ENCODE measurements at places on chromosomes 2 and 18.

DNA sequence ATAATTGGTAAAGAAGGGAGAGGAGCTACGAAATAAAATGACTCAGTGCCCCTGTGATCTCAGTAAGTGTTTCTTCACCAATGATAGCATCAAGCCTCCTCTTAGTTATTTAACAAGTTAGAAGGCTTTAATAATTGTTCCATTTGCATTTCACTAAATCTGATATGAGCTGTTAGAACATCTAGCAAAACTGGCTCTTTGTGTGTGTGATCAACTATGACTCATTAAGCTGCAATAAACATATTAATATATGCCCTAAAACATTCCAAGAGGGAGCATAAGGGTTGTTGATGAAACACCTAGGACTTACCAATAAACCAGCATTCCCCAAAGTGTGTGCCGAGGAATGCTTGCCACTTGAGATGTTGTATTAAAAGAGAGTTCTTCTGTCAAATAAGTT is 115.2 kb downstream of the OSBPL6 start:
- no peak for DNase-seq

GRCh38 chr2:180890781-180891180 is 89.6 kb upstream of the UBE2E3 start:
- no peak for DNase-seq

- no peak for DNase-seq
Measured at GRCh38 chr18:44464398-44465180, 216.1 kb upstream of the SETBP1 start.

DNA sequence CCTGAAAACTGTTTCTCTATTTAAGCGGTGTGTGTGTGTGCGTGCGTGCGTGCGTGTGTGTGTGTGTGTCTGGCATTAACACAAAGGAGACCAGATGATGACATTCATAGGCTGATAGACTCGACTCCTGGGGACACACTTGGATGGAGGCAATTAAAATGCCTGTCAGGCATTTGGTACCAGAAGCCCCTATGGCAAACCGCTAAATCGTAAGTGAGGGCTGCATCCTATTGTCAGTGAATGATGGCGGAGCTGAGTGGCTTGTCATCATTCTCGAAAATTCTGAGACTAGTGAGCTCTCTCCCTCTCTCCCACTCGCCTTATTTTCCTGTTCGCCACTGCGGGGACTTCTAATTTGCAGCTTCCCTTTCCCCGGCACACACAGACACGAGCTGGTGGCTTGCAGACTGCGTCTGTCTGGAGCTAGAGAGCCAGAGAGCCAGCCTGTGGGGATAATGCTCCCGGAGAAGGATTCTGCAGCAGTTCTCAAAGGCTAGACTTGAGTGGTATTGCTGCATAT is 155.4 kb downstream of the MAP2 start:
- DNase-seq: no peak

DNA sequence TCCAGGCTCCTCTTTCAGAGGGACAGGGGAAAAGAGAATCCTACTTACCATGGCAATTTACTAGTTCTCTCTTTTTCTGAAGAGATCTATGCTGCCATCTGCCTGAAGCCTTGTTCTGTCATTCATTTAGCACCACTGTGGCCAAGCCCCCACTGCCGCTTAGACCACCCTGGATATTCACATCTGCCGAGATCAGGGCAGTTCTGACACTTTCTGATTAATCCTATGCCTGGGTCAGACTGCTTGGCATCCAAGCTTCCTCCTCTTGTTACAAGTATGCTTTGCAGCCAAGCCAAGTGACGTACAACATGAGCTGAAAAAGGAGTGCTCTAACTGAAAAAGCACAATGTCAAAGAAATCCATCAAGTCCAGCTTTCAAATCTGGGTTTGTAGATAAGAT is 332.6 kb downstream of the SUCLG1 start:
- DNase-seq: no peak

- no peak for DNase-seq
Measured at GRCh38 chr2:182852801-182853200, 13.6 kb downstream of the FRZB start.

DNA sequence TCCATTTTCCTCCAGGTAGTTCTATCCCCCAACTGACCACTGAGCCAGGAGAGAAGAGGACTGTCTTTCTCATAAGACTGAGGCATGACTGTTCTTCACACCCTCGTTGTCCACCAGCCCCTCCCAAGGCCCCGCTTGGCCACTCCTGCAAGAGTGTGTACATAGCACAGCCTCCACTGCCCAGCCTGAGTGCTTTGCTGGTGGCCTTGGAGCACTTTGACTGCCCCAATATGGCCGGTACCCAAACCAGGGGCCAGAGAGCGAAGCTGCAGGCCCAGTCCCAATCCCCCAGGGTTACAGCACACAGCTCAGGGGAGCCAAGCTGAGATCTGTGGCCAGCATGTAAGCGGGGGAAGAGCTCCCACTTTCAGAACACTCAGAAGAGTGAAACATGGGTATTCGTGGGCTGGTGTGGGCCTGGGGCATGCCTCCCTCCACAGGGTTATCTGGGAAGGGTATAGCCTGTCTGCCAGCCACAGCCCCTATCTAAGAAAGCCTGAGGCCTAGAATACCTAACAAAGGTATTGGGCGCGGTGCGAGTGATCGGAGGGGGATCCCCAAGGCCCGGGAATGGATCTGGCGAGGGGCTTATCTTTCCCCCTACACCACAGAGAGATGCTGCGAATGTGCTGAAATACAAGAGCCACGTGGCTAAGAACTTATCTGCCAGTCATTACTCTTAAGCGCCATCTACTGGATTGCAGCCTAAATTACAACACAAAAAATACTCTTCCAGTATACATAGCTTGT is 163.8 kb downstream of the WDPCP start:
- DNase-seq: peak; percentile 32

GRCh38 chr2:197309691-197310231 is 819 bp downstream of the ANKRD44 start:
- peak; percentile 81 for DNase-seq

- no peak for DNase-seq
Measured at GRCh38 chr2:105381101-105381668, 17.7 kb downstream of the FHL2 start.

All from common myeloid progenitor, CD34-positive (primary cell).